ENCODE measurements at places on chromosomes 12 and 14. TPM values are rescaled to one million over a fixed set of nuclear protein-coding genes. Genes with fewer than 3 reads are reported as not detected.

Gene LGMN
- 103 TPM for total RNA-seq

Gene ACOT4
- total RNA-seq: 2.1 TPM

Gene WDR20
- total RNA-seq: 21.2 TPM

Gene PRPF40B
- total RNA-seq: 21.2 TPM

Gene AMN
- not detected for total RNA-seq

Gene MRPL51
- total RNA-seq: 95.6 TPM

Gene EML1
- total RNA-seq: 34.3 TPM

Gene TAS2R7
- total RNA-seq: not detected

Gene CLEC1B
- not detected for total RNA-seq

Gene CLEC1A
- 7.3 TPM for total RNA-seq

Gene DPY19L2
- 49.3 TPM for total RNA-seq

Gene DNAAF2
- total RNA-seq: 10.0 TPM

Gene GARIN6
- total RNA-seq: not detected
